ENCODE measurements at places on chromosomes 16 and 17. TPM values are rescaled to one million over a fixed set of nuclear protein-coding genes. Genes with fewer than 3 reads are reported as not detected.

DNA sequence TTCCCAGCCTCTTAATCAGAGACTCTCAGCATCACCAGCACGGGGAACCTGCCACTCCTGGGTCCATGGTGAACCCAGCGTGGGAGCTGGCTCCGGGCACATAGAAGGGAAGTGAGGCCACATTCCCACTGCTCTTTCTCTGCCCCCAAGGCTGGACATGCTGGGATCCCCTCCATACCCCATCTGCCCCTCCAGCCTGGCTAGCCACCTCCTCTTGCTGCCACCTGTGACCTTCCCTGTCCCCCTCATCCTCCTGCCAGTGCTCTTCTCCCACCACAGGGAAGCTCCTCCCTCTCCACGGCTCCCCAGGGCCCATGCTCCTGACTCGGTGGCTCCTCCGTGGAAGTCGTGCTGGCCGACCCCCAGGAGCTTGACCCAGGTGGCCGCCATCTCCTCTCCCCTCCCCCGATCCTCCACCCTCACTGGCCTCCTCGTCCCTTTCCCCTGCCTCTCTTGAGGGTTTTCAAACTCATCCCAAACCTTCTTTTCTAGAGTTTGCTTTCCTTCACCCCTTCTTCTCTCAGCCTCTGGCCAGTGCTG is 139.1 kb upstream of the CHMP6 start:
- DNase-seq, result no peak

- no peak for DNase-seq
These were observed 559.8 kb downstream of the WWOX start for GRCh38 chr16:78659216-78659615.

- DNase-seq, result no peak
These were observed 19.1 kb upstream of the TEX2 start for GRCh38 chr17:64281962-64282752.

- DNase-seq, result no peak
These were observed 301.9 kb downstream of the SOX9 start for GRCh38 chr17:72422505-72423285.

DNA sequence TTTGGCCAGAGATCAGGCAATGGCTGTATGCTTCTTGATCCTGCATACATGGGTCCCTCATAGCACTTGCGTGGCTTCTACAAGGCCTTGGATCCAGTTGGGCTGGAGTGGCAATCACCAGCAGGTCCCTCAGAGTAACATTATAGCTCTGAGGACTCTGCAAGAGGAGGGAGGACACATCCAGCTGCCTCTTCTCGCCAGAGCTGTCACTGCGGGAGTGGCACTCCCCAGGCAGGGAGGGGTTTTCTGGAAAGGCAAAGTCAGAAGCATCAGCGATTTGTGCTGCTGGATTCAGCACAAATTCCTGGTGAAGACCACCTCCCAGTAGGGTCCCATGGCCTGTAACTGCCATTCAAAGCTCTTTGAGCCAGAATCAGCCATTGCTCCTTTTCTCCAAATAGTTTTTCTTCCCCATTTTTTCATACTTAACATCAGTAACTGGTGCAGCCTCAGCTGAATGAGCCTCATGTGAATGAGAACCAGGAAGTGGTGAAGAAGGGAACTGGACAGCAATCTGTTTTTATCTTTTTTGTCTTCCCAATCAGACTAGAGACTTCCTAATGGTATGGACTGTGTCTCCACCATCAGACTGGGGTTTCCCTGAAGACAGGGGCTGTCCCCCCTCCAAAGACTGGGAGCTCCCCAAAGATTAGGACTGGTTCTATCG is 40.6 kb upstream of the HOXB13 start:
- no peak for DNase-seq

GRCh38 chr17:79020631-79021301 is 3.2 kb upstream of the C1QTNF1 start:
- no peak for DNase-seq

The CCL17 gene
- 0.43 TPM for polyA plus RNA-seq
